ENCODE measurements at places on chromosomes 11 and 22. TPM values are rescaled to one million over a fixed set of nuclear protein-coding genes. Genes with fewer than 3 reads are reported as not detected.
A peak's percentile ranks its signal among the peaks of the same experiment; 100 is the strongest.

Gene CYP2D6
- not detected for polyA plus RNA-seq

DNA sequence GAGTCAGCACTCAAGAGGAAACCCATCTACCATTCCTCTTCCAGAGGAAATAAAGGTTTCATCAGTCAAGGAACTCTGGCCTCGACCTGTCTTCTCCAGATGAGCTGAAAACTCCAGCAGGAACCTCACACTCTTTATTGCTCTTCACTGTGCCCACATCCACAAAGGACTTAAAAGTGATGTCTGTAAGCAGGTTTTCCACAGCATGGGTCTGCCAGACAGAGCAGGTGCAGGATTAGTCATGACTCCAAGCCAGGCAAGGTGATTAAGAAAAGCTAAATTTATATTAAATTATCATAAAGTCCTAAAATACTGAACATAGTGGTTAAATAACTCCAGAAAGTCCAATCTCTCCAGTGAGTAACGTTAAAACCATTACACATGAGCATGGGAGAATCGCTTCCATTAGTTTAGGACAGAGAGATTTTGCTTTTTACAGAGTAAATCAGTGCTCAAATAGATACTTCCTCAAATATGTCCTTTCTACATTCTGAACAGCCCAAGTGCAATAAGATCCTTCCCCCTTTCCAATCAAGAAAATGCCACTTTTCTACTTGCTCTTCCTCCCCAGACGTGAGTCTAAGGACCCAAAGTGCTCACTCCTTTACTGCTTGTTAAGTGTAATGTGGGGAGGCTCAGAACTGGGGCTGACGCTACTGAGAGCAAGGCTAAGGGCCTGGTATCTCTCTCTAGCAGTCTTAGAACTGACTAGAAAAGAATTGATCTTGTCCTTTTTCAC is 10.7 kb upstream of the CKAP5 start:
- no peak for DNase-seq

GRCh38 chr11:70745941-70746340 is 347.6 kb downstream of the CTTN start:
- DNase-seq = no peak

GRCh38 chr11:10208131-10208575 is 85.9 kb downstream of the SBF2 start:
- peak; percentile 40 for DNase-seq

All from naive B cell (primary cell).